Uterine smooth muscle cell (primary cell): ENCODE measurements at places on chromosomes 3 and 15. TPM values are rescaled to one million over a fixed set of nuclear protein-coding genes. Genes with fewer than 3 reads are reported as not detected.

The SOX14 gene
- not detected in 2 replicates for total RNA-seq

The KLHL25 gene
- total RNA-seq, result 4.5 and 5.0 TPM in 2 replicates

The VIPR1 gene
- not detected in 2 replicates for total RNA-seq

The C2CD4A gene
- total RNA-seq, result 0.12 TPM in 1 of 2 replicates, not detected in the other

The TRAIP gene
- 3.1 and 10.5 TPM in 2 replicates for total RNA-seq

The CBLB gene
- total RNA-seq, result 47.7 and 65.7 TPM in 2 replicates

The STRA6 gene
- total RNA-seq, result 3.9 and 4.5 TPM in 2 replicates

The TM4SF18 gene
- total RNA-seq, result 0.22 and 0.37 TPM in 2 replicates

The GPR62 gene
- 0.12 TPM in 1 of 2 replicates, not detected in the other for total RNA-seq

The FSD2 gene
- total RNA-seq, result not detected in 2 replicates

The GNAT1 gene
- not detected in 2 replicates for total RNA-seq

The DAPK2 gene
- 4.2 and 5.8 TPM in 2 replicates for total RNA-seq

The NPAP1 gene
- not detected in 2 replicates for total RNA-seq

The CHRD gene
- total RNA-seq, result 7.4 and 9.3 TPM in 2 replicates

The GOLGA6D gene
- total RNA-seq, result 0.12 TPM in 1 of 2 replicates, not detected in the other

The SH2D7 gene
- total RNA-seq, result not detected in 2 replicates

The WDR93 gene
- total RNA-seq, result under 0.01 TPM in 2 replicates

The GCNT3 gene
- 0.11 and 0.37 TPM in 2 replicates for total RNA-seq

The TGM5 gene
- not detected in 2 replicates for total RNA-seq

The CHDH gene
- 0.44 and 0.62 TPM in 2 replicates for total RNA-seq

The WDR5B gene
- total RNA-seq, result 5.5 and 5.9 TPM in 2 replicates

The OR5K1 gene
- total RNA-seq, result not detected in 2 replicates

The ARPP21 gene
- total RNA-seq, result 0.37 TPM in 1 of 2 replicates, not detected in the other

The PPCDC gene
- 9.2 and 16.0 TPM in 2 replicates for total RNA-seq

The CHST13 gene
- not detected in 2 replicates for total RNA-seq

The INAFM2 gene
- 8.7 and 10.1 TPM in 2 replicates for total RNA-seq

The TOP2B gene
- 105 and 113 TPM in 2 replicates for total RNA-seq

The COL7A1 gene
- 46.3 and 70.9 TPM in 2 replicates for total RNA-seq

The ST8SIA2 gene
- under 0.01 TPM in 1 of 2 replicates, not detected in the other for total RNA-seq

The AMIGO3 gene
- 1.1 TPM in 1 of 2 replicates, not detected in the other for total RNA-seq

The SLC22A14 gene
- total RNA-seq, result under 0.01 TPM in 1 of 2 replicates, not detected in the other

The CCDC54 gene
- not detected in 2 replicates for total RNA-seq

The LOXL1 gene
- 64.3 and 68.5 TPM in 2 replicates for total RNA-seq

The RPUSD2 gene
- 14.0 and 18.0 TPM in 2 replicates for total RNA-seq

The CLEC3B gene
- 0.25 TPM in 1 of 2 replicates, not detected in the other for total RNA-seq

The SCG3 gene
- not detected in 2 replicates for total RNA-seq

The IL20RB gene
- total RNA-seq, result 1.8 and 3.2 TPM in 2 replicates

The GXYLT2 gene
- 6.1 and 16.1 TPM in 2 replicates for total RNA-seq

The SLC35G2 gene
- total RNA-seq, result 14.2 and 20.5 TPM in 2 replicates

The BFSP2 gene
- total RNA-seq, result not detected in 2 replicates

The LEKR1 gene
- 0.37 and 1.3 TPM in 2 replicates for total RNA-seq

The CEMIP gene
- total RNA-seq, result 5.0 and 14.6 TPM in 2 replicates

The EBLN2 gene
- total RNA-seq, result 5.4 and 7.7 TPM in 2 replicates

The KLHL40 gene
- not detected in 2 replicates for total RNA-seq

The SCN11A gene
- under 0.01 and 0.11 TPM in 2 replicates for total RNA-seq

The WNT5A gene
- 4.4 and 8.9 TPM in 2 replicates for total RNA-seq

The OR4F6 gene
- total RNA-seq, result not detected in 2 replicates

The SEMA5B gene
- total RNA-seq, result not detected in 2 replicates

The LRRC2 gene
- total RNA-seq, result 1.9 and 7.4 TPM in 2 replicates

The FBXL22 gene
- total RNA-seq, result 0.22 and 1.5 TPM in 2 replicates

The ATP13A3 gene
- 199 and 204 TPM in 2 replicates for total RNA-seq
